ENCODE measurements at places on chromosomes 11 and 22.

- no peak for DNase-seq
Measured at GRCh38 chr11:127461241-127462064, 460.9 kb upstream of the KIRREL3 start.

GRCh38 chr11:934527-934926 lies 8.9 kb downstream of the AP2A2 start:
- DNase-seq, result no peak

DNA sequence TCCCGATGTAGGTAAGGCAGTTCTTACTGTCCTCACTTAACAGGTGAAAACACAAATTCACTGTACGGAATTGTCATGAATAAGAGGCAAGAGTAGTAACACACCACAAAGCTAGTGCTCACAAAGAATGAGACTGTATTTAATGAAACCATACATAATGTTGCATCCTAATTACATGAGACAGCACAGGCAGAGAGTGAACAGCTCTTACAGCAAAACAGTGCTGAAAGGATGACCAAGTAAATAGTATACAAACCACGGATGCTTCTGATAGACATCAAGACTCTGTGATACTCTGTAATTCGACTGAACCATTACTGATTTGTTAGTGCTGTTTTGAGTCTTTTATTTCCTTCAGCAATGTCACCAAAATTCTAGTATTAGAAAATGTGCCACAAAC lies 282.3 kb downstream of the TTC28 start:
- no peak for DNase-seq

DNA sequence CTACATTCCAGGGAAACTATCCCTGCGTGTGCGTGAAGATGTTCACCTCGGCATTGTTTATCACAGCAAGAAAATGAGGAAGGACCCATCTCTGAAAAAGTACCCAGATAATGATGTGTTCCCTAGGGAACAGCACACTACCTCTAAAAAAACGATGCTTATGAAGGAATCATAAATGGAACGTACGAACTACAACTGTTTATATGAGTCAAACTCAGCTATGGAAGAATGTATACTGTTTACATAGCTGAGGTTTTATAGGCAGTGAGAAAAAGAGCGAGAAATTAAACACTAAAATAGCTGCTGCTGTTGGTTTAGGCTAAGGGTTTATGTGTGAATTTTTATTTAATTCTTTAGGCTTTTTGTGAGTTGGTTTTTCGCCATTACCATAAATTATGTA lies 48.9 kb downstream of the APOL1 start:
- no peak for DNase-seq

DNA sequence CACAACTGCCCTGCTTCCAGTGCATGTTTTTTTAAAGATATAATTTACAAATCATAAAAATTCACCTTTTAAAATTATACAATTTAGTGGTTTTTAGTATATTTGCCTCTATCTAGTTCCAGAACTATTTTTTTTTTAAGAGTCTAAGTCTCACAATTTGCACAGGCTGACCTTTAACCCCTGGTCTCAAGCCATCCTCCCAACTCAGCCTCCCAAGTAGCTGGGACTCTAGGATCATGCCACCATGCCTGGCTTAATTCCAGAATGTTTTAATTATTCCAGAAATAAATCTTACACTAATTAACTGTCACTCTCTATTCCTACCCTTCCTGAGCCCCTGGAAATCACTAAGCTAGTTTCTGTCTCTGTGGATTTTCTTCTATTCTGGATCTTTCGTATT lies 1.4 kb upstream of the ARCN1 start:
- no peak for DNase-seq

DNA sequence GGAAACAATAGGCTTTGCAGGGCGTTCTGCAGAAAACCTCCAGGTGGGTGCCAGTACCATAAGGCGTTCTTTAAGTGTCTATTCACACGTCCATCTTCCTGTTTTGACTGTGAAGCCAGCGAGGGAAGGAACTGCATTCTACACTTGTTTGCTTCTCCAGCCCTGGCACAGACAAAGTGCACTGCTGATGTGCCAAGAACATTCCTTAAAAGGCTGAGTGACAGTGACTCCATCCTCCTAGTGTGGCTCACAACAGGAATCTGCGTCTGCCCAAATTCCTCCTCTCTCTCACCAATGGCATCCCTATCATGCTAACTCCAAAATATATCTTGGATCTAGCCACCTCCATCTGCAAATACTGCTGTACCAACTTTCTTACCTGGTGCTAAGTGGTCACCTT lies 407.4 kb upstream of the SYN3 start:
- DNase-seq, result no peak

DNA sequence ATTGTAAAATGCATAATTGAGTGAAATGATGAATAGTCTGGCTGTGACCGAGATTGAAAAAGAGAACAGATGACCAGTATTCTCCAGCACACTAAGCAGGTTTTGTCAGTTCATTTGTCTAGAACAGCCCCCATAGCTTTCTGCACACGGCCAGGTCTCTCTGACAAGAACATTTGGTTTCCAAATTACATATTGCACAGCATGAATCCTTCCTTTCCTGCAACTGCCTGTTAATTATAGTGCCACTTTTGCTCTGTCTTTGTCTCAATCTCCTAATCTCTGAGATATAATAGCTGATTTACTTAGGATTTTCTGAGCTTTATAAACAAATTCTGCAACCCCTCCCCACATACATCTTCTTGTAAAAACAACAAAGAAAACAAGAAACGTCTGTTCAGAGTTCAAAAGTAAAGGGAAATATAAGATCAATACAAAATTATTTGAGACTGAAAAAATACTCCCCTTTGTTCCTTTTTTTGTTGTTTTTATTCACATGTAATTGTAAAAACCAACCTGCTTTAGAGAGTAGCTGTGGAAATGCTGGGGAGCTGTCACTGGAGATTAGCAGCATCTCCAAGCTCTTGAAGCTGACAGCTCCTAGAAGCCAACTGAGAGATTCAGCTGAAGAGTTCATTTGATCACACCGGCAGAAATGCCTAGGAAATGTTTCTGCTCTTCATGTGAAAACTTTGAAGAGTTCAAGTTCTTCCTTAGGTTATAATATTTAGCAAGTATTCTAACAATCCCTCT lies 998.1 kb downstream of the DLG2 start:
- DNase-seq, result no peak

DNA sequence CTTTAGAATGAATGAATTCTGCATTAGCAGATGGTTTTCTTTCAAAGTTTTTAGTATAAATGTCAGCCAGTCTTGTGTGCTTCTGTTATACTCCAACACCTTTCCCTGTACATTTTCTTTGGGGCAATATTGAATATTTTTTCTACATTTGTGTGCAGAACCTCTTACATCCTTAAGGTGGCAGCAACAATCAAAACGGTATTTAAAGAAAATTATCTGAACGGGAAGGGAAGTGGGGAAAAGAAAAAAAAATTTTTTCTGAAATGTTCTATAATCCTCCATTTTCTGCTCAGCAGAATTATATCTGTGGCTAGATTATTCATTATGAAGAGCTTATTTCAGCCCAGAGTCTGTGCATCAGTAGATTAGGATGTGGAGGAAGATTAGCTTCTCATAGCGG lies 347.3 kb upstream of the RAG2 start:
- no peak for DNase-seq

DNA sequence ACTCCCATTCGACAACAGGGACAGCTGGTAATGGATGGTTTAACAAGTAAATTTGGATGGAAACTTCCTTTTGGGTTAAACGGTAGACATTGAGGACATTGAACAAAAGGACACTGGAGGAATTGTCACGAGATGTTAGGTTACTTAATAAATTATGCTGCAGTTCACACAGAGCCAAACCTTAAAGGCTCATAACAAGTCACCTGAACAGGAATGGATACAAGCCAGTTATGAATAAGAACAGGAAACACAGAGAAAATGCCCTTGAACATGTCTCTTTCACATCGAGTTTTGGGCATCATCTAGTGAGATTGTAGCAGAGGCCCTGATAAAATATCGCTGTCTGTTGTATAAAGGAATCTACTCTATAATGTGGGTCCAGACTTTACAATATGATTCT lies 65.6 kb downstream of the CD44 start:
- DNase-seq, result no peak

- no peak for DNase-seq
Measured at GRCh38 chr11:44451706-44452105, 113.8 kb upstream of the CD82 start.

- DNase-seq, result no peak
Measured at GRCh38 chr11:36122671-36123070, 166.6 kb downstream of the COMMD9 start.

GRCh38 chr11:83105168-83105567 lies 33.5 kb upstream of the RAB30 start:
- no peak for DNase-seq

- DNase-seq, result no peak
Measured at GRCh38 chr11:123519797-123520193, 89.7 kb downstream of the GRAMD1B start.
